ENCODE measurements at places on chromosomes 4 and X.

DNA sequence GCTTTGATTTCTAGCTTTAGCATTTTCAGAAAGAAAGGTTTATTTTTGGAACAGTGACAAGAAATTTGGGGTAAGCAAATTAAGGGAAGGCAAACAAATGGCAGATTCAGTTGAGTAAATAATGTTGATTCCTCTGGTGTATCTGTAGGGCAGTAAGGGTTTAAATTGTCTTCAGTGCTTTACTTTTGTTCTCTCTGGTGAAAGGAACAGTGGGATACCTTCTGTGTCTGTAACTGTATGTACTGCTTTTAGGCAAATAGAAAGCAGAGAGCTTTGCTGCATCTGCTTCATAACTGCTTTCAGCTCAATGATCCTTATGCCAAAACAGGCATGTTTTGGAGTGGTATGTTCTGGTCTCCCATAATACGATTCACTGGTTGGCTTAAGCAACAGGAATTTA is 932.1 kb upstream of the SLIT2 start:
- DNase-seq: no peak

DNA sequence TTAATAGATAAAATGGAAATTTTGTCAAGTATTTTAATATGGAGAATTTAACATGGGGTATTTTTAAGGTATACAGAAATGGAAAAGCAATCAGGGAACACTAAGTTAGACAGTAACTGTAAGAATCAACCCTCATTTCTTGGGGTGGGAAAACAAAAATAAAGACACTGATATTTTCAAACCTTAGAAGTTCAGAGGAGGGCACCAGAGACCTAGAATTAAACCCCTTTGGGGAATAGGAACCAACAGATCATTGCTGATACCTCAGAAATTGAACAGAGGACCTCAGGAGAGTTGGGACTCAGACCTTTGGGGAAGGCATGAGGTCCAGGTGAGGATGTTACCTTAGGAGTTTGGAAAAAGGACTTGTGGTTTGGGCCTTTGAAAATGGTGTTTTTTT is 435.6 kb downstream of the TMA16 start:
- no peak for DNase-seq

GRCh38 chr4:104751468-104751867 is 256.8 kb upstream of the CXXC4 start:
- no peak for DNase-seq

GRCh38 chrX:53445977-53446376 is 11.8 kb upstream of the HSD17B10 start:
- no peak for DNase-seq

- peak; percentile 69 for DNase-seq
Measured at GRCh38 chr4:15003891-15004738, 1.8 kb downstream of the CPEB2 start.

GRCh38 chr4:83548151-83548905 is 12.4 kb downstream of the GPAT3 start:
- DNase-seq: no peak

GRCh38 chr4:84677093-84677492 is 94.2 kb downstream of the CDS1 start:
- DNase-seq: no peak

DNA sequence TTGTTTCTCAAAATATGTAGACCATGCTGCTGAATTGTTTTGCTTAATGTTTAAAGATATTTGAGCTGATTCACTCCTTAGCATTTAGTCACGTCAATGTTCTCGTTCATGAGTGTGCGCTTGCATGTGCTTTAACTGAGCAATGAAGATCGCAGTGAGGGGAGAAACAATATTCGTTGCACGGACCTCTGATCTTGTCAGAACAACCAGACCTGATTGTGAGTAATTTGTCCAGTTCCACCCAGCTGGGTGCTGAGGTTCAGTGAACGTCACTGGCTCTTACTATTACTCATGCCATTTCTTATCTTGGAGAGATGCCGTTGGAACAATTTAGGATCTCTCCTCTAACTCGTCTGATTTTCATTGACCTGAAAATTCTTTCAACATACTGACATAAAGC is 15.0 kb upstream of the PRKX start:
- DNase-seq: no peak

DNA sequence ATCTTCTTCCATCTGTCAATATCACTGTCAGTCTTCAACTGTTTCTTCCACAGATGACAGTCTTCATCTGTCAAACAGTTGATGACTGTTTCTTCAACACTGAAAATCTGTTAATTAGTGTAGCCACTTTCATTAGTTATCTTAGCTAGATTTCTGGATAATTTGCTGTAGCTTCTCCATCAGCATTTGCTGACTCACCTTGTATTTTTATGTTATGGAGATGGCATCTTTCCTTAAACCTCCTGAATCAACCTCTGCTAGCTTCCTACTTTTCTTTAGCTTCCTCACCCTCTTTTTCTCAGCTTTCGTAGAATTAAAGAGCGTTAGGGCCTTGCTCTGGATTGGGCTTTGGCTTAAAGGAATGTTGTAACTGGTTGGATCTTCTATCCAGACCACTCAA is 25.1 kb downstream of the USP53 start:
- no peak for DNase-seq

All from memory B cell (primary cell).